ENCODE measurements at places on chromosomes 4 and X. TPM values are rescaled to one million over a fixed set of nuclear protein-coding genes. Genes with fewer than 3 reads are reported as not detected.

- H3K4me3 ChIP-seq: no peak overlapping the region
- DNase-seq: no peak
- H3K36me3 ChIP-seq: peaks cover 3% of the 10 kb centered on the region
- no peaks in the 10 kb centered on the region for H3K27me3 ChIP-seq
- H3K27ac ChIP-seq: no peak overlapping the region
- H3K4me1 ChIP-seq: no peaks in the 10 kb centered on the region
Measured at GRCh38 chrX:150777328-150777992, 84.3 kb downstream of the MTMR1 start.

GRCh38 chr4:105990933-105991332 is 95.7 kb downstream of the NPNT start:
- no peaks in the 10 kb centered on the region for H3K36me3 ChIP-seq
- peaks cover 8% of the 10 kb centered on the region for H3K4me1 ChIP-seq
- no peaks in the 10 kb centered on the region for H3K27me3 ChIP-seq
- peak overlapping the region; percentile 74 for H3K27ac ChIP-seq
- DNase-seq: peak; percentile 86
- H3K4me3 ChIP-seq: no peak overlapping the region

DNA sequence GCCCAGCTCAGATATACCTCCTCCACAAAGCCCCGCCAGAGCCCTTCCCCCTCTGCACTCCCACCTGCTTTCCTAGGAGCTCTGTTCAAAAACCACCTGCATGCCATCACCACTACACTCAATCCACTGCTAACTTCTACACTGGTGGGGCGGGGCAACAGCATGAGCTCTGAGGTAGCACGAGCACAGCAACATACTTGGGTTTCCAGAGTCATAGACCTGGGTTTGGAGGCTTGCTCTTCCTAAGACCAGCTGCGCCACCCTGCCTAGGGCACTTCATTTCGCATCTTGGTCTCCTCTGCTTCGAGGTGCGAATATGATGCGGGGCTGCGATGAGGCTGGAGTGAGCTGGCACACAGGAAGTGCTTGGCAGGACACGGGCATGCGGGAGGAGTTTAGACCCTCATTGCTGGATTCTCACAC is 3.6 kb downstream of the SASH3 start:
- no peaks in the 10 kb centered on the region for H3K36me3 ChIP-seq
- H3K4me3 ChIP-seq: no peak overlapping the region
- H3K4me1 ChIP-seq: no peaks in the 10 kb centered on the region
- no peak for DNase-seq

GRCh38 chr4:48766131-48766792 is 13.8 kb downstream of the FRYL start:
- H3K4me1 ChIP-seq: peaks cover 7% of the 10 kb centered on the region
- no peaks in the 10 kb centered on the region for H3K36me3 ChIP-seq
- H3K4me3 ChIP-seq: no peak overlapping the region
- no peak overlapping the region for H3K27ac ChIP-seq
- H3K27me3 ChIP-seq: no peaks in the 10 kb centered on the region
- no peak for DNase-seq

GRCh38 chr4:94372228-94372978 is 29.8 kb upstream of the HPGDS start:
- H3K36me3 ChIP-seq: no peaks in the 10 kb centered on the region
- no peak overlapping the region for H3K27ac ChIP-seq
- DNase-seq: no peak
- H3K4me1 ChIP-seq: no peaks in the 10 kb centered on the region

GRCh38 chrX:49901048-49901447 is 21.3 kb upstream of the CLCN5 start:
- no peaks in the 10 kb centered on the region for H3K36me3 ChIP-seq
- H3K27me3 ChIP-seq: no peaks in the 10 kb centered on the region
- no peaks in the 10 kb centered on the region for H3K4me1 ChIP-seq
- no peak overlapping the region for H3K27ac ChIP-seq

GRCh38 chr4:10639100-10639499 is 45.5 kb downstream of the CLNK start:
- H3K4me3 ChIP-seq: no peak overlapping the region
- no peaks in the 10 kb centered on the region for H3K4me1 ChIP-seq
- H3K27ac ChIP-seq: no peak overlapping the region
- H3K36me3 ChIP-seq: no peaks in the 10 kb centered on the region
- no peaks in the 10 kb centered on the region for H3K27me3 ChIP-seq
- no peak for DNase-seq

DNA sequence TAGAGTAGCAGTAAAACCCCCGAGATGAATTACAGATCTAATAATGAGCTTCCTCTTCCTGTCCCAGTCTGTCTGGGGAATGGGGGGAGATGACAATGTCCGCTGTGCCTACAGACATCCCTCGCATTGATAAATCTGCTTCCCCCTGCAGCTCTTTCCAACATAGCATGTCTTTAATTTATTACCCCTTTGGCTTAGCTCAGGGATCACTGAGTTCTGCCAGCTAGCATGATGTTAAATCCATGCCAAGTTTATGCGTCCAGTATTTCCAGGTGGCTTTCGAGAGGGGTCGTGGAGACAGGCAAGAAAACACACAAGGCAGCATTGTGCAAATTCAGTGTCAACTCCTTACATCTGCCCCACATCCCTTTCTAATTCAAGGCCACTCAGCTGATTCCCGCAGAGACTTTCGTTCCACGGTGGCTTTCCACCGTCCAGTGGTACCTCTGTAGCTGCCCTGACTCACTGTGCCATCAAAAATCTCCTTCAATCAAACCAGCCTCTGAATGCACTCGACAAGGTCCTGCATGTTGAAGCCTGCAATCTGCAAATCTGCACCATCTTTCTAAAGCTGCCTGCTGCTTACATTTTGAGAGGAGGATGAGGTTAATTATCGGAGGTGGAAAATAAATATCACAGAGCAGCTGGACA is 75.1 kb downstream of the MXRA5 start:
- DNase-seq: no peak
- no peak overlapping the region for H3K27ac ChIP-seq
- no peaks in the 10 kb centered on the region for H3K4me1 ChIP-seq
- H3K27me3 ChIP-seq: no peaks in the 10 kb centered on the region
- H3K36me3 ChIP-seq: no peaks in the 10 kb centered on the region

- H3K36me3 ChIP-seq: no peaks in the 10 kb centered on the region
- DNase-seq: no peak
- H3K4me1 ChIP-seq: no peaks in the 10 kb centered on the region
Measured at GRCh38 chrX:48751343-48751742, 10.2 kb upstream of the GLOD5 start.

- H3K27ac ChIP-seq: no peak overlapping the region
- no peaks in the 10 kb centered on the region for H3K27me3 ChIP-seq
- DNase-seq: no peak
- H3K4me3 ChIP-seq: no peak overlapping the region
- H3K36me3 ChIP-seq: no peaks in the 10 kb centered on the region
Measured at GRCh38 chrX:127568691-127569090, 483.5 kb downstream of the ACTRT1 start.

GRCh38 chr4:129804461-129804981 is 708.6 kb downstream of the C4orf33 start:
- no peaks in the 10 kb centered on the region for H3K4me1 ChIP-seq
- H3K27ac ChIP-seq: no peak overlapping the region
- no peak overlapping the region for H3K4me3 ChIP-seq
- DNase-seq: no peak
- H3K27me3 ChIP-seq: no peaks in the 10 kb centered on the region

GRCh38 chr4:97585274-97585673 is 558.0 kb downstream of the STPG2 start:
- H3K4me1 ChIP-seq: no peaks in the 10 kb centered on the region
- H3K4me3 ChIP-seq: no peak overlapping the region
- no peak overlapping the region for H3K27ac ChIP-seq
- DNase-seq: no peak
- no peaks in the 10 kb centered on the region for H3K36me3 ChIP-seq

DNA sequence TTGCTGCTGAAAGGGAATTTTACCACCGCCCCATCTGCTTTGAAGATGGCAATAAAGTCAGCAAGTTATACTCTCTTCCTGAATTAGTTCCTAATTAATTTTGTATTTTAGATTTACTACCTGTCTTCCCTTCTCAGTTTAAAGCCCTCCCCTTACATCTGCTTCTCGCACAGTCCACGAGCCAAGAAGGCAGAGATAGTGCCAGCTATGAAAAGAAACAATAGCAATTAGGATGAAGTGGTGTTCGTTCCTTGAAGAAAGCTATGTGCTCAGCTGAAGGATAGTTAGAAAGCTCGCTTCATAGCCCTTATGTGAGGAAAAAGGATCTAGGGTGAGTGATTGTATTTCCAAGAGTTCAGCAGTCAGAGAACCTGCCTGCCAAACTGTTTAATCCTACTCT is 1678.8 kb upstream of the TENM3 start:
- no peak overlapping the region for H3K4me3 ChIP-seq
- no peaks in the 10 kb centered on the region for H3K36me3 ChIP-seq
- no peaks in the 10 kb centered on the region for H3K4me1 ChIP-seq
- H3K27me3 ChIP-seq: no peaks in the 10 kb centered on the region
- H3K27ac ChIP-seq: no peak overlapping the region

GRCh38 chr4:23614284-23614892 is 275.5 kb downstream of the PPARGC1A start:
- no peak for DNase-seq
- no peak overlapping the region for H3K27ac ChIP-seq
- no peaks in the 10 kb centered on the region for H3K36me3 ChIP-seq
- H3K4me1 ChIP-seq: no peaks in the 10 kb centered on the region
- no peak overlapping the region for H3K4me3 ChIP-seq

- H3K4me1 ChIP-seq: no peaks in the 10 kb centered on the region
- no peak overlapping the region for H3K4me3 ChIP-seq
- no peak overlapping the region for H3K27ac ChIP-seq
- DNase-seq: no peak
- H3K27me3 ChIP-seq: no peaks in the 10 kb centered on the region
Measured at GRCh38 chr4:97396605-97397004, 746.7 kb downstream of the STPG2 start.

- no peaks in the 10 kb centered on the region for H3K4me1 ChIP-seq
- H3K4me3 ChIP-seq: no peak overlapping the region
- no peaks in the 10 kb centered on the region for H3K27me3 ChIP-seq
- no peak for DNase-seq
Measured at GRCh38 chrX:9878146-9878820, 88.9 kb upstream of the CLDN34 start.

DNA sequence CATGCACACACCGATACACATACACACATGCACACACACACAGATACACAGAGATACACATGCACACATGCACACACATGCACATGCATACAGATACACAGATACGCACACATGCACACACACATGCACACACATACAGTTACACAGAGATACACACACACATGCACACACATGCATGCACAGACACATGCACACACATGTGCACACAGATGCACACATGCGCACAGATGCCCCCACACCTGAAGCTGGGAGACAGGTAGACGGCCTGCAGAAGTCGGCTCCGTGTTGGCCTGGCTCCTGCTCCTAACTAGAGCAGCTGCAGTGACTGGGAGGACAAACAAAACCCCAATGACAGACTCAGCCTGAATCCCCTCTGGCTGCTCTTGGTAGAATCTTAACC is 46.8 kb downstream of the PSAPL1 start:
- no peaks in the 10 kb centered on the region for H3K36me3 ChIP-seq
- no peak overlapping the region for H3K4me3 ChIP-seq
- no peaks in the 10 kb centered on the region for H3K4me1 ChIP-seq
- no peaks in the 10 kb centered on the region for H3K27me3 ChIP-seq

Gene NIPAL1
- 2.0 TPM for total RNA-seq

Gene PF4V1
- not detected for total RNA-seq

Gene KCND1
- 10.4 TPM for total RNA-seq

Gene XK
- 0.53 TPM for total RNA-seq

Gene MAGEC3
- total RNA-seq: not detected

Gene FAM9C
- not detected for total RNA-seq
